Trophoblast cell (in vitro differentiated cells and primary cell): ENCODE measurements at places on chromosomes 3 and 15.
A peak's percentile ranks its signal among the peaks of the same experiment; 100 is the strongest.

DNA sequence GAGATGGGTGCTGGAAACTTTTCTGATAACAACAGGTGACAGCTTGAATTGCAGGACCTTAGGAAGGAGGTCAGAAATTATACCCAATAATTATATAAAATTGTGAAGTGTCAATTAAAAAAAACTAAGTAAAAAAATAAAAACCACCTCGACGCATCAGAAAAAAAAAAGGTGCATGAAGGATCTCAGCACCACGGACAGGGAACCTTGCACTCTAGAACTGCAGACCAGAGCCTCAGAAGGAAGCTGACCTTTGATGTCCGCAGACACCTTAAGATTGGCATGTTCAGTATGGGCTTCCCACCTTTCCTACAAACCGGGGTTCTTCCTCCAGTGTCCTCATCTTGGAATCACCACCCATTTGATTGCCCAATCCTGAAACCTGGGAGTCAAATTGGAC, 60.9 kb downstream of the SCN10A start:
- no peak for DNase-seq

GRCh38 chr3:55909373-55909772, 422.3 kb upstream of the WNT5A start:
- DNase-seq, result no peak

- no peak for DNase-seq
Observed at GRCh38 chr3:124158168-124158881, 166.4 kb upstream of the ROPN1 start.

GRCh38 chr15:98771541-98771940, 123.2 kb downstream of the IGF1R start:
- DNase-seq, result no peak

GRCh38 chr15:100715571-100716455, 113.4 kb downstream of the ASB7 start:
- DNase-seq, result no peak

DNA sequence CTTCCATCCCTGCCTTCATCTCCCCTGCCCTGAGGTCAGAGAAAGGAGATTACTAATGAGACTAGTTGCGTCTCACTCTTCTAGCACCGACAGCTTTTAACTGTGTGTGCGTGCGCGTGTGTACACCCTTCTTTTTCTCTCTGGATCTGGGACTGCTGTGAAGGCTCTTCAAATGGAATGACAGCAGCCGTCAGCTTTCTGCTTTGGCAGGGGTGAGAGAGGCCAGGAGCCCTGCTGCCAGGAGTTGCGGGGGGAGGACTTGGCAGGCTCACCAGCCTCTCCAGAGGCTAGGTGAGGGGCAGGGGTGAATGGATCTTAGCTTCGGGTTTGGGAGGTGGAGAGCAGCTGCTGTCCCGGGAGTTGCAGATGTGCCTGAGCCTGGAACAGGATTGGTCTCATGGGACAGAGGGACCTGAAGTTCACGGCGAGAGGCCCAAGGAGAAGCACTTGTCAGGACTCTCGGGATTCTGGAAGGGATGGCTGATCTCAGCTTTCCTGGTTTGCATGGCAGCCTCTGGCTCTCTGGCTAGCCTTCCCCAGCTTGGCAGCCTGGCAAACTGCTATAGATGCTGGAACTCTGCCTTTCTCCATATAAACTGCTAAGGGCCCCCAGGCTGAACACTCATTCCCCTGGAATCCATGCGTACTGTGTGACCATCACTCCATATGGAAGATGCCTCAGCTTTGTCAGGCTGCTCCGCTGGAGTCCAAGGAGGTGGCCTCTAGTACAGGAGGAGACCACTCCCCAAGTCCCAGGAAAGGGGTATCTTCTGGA, 16.6 kb downstream of the TEX264 start:
- peak; percentile 35 for DNase-seq

- no peak for DNase-seq
Observed at GRCh38 chr15:29631076-29632070, 190.9 kb downstream of the TJP1 start.

DNA sequence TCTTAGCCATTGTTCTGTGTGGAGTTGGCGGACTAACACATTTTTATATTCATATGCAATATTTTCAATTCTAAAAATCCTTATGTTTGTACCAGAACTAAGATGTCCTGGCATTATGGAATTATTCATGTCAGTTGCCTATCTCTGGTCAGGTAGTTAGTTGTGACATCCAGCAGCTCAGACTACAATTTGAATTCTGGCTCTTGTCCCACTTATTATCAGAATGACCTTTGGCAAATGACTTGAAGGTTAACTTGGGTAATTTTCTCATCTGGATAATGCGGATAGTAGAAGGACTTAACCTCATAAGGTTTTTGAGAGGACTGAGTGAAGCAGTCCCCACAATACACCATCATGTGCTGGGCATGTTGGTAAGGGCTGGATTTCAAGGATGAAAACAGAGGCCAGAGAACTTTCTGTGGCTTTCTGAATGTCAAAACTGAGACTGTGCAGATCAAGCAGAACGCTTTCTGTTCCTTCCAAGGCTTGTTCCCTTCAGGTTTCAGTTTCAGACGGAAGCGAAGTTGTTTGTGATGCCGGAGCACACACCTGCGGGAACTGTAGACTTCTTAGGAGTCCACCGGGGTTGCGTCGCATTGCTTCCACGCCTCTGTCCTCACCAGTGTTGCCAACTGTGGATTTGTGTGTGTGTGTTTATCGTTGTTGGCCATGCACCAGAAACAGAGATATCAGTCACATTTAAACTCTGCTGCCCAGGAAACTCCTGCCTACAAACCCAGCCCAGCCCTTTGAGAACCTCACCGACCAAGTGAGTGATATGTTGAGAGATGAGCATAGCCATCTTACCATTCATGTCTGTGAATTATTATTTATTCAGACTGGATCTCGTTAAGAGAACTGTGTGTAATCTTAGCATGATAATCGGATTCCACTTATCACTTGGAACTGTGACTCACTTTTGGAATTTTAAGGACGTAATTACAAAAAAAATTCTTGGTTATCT, 76.0 kb downstream of the PTPRG start:
- DNase-seq, result peak; percentile 68

DNA sequence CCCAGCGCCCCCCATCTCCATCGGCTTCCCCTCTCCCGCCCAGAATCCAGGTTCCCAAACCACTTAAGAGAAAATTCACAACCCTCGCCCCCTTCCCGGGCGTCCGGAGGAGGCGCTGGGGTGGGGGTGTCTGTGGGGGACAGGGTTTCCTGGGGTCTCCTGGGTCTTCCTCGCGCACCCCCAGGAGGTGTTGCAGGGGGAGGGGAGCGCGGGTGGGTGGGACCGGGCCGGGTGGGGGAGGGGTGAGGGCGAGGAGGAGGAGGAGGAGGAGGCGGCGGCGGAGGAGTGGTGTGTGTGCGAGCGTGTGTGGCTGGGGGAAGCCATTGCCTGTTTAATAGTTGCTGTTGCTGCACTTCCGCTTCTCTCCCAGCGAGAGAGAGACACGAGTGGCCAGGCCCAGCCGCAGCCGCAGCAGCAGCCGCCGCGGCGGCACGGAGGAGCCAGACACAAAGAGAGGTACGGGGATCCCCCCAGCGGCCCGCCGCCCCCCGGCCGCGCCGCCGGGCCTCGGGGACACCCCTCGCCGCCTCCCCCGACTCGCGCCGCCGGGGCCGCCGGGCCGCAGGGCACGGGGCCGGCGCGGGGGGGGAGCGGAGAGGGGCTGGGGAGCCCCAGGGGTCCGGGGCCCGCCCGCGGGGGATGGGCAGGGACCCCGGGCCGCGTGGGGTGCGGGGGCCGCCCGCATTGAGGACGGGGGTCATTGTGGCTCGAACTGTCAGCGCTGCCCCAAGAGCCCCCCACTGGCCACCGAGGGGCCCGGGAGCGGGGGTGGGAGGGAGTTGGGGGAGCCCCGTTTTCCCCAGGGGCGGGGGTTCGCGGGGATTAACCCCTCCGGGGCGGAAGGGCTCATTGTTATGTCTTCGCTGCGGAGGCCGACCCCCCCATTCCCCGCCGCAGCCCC, at the start of gene UBE2E1:
Gene UBE2E1, plus strand, starts transcription at position 323 of the 901 bp plus-strand sequence. CDS start 1,315 bp downstream, outside the sequence.
- peak; percentile 73 for DNase-seq

DNA sequence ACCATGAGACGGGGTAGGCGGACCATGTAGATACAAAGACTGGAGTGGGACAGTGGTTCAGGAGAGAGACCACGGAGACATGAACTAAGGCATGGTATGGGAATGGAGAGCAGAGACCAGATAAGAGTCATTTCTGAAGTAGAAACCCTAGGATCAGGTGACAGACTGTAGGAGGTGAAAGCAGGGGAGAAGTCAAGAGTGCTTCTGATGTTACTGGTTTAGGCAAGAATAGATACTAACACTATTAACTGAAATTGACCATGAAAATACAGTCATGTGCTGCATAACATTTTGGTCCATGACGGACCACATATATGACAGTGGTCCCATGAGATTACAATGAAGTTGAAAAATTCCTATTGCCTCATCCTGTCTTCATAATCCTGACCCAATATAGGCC, 41.7 kb downstream of the RASGRP1 start:
- no peak for DNase-seq
